Fibroblast of skin of back (primary cell): ENCODE measurements at places on chromosomes 16 and 17.

DNA sequence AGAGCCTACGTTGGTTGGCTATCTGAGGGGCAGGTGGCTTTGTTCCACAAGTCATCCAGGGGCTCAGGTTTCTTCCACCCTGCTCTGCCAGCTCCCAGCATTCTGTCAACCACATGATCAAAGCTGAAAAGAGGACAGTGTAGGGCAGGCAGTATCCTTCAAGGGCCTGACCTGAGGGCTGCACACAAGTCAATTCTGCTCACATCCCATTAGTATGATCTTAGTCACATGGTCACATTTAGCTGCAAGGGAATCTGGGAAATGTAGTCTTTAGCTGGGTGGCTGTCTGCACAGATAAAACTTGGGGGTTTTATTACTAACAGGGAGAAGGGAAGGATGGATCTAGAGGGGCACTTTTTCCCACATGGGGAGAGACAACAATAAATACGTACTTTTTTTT lies 97.3 kb downstream of the SALL1 start:
- DNase-seq, result no peak

DNA sequence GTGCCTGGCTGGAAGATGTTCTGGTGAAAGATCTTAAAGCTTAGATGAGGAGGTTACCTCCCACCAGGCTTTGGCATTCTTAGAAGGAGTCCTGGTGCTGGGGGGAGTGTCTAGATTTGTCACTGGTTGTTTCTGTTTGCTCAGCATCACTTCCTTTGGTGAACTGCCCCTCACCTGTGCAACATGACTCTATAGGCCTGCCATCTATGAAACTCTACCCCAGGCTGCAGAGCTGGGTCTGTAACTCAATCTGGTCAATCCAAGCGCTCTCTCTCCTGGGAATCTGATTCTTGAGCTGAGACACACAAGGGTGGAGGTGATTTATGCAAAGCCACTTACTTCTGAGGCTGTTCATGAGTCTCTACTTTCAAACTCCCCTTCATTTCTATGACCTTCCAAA lies 399.4 kb downstream of the NPIPA7 start:
- no peak for DNase-seq

GRCh38 chr16:80058214-80058613 lies 457.7 kb upstream of the MAF start:
- peak; percentile 11 for DNase-seq

- DNase-seq, result no peak
These were observed 566.9 kb downstream of the WWOX start for GRCh38 chr16:78666318-78666717.

DNA sequence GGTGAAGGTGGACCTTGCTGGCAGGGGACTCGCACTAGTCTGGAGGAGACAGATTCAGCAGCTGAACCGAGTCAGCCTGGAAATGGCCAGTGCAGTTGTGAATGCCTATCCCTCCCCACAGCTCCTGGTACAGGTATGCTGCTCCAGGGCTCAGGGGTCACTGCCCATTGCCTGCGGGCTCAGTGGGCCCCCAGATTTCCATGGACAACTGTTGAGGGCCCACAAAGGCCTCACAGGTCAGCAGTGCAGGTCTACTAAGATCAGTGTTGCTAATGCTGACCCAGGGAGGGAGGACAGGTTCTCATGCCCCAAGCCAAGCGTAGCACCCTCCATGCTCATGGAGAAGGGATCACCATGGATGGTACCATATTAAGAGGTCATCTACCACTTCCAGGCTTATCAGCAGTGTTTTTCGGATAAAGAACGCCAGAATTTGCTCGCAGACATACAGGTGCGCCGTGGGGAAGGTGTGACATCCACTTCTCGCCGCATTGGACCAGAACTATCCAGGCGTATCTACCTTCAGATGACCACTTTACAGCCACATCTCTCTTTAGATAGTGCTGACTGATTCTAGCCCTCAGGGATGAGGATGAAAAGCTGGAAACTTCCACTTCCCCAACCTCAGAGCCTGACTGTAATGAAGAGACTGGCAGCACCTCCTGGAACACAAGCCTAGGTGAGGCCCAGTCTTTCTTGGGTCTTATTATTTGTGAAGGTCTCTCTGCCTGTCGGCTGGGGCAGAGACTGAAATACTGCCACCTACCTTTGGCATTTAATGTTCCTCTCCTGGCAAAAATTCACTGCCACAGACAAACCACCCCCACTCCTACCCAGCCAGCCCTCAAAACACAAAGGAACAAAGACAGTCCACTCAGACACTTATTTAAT lies 7.6 kb downstream of the EME1 start:
- DNase-seq, result no peak

GRCh38 chr16:3356118-3356517 lies 429 bp downstream of the OR2C1 start:
- DNase-seq, result no peak

- no peak for DNase-seq
These were observed 21.5 kb upstream of the NUDT7 start for GRCh38 chr16:77700846-77701245.

DNA sequence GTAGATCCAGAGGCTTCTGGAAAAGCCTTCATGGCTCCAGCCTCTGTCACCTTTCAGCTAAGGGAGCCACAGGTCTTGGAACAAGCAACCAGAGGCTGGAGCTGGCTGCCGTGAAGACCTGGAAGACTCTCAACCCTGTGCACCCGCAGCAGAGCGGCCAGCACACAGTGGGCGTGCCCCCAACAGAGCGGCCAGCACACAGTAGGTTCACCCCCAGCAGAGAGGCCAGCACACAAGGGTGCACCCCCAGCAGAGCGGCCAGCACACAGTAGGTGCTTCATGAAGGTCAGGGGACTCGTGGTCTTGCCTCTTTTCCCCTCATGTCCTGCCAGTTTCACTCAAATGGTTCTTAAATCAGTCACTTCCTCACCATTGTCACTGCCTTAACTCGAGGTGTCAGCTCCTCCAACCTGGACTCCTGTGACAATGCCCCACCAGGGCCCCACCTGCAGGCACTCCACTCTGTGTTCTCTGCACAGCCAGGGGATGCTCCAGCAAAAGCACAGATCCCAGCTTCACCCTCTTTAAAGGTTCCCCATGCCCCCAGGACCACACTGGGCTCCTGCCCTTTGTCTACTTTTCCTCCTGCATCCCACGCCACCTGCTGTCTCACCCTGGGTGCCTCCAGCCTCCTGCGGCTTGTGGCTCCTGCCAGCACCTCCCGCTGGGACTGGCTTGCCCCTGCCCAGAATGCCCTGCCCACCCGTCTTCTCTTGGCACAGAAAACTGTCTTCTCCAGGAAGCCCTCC lies 42.4 kb upstream of the DOC2B start:
- no peak for DNase-seq

DNA sequence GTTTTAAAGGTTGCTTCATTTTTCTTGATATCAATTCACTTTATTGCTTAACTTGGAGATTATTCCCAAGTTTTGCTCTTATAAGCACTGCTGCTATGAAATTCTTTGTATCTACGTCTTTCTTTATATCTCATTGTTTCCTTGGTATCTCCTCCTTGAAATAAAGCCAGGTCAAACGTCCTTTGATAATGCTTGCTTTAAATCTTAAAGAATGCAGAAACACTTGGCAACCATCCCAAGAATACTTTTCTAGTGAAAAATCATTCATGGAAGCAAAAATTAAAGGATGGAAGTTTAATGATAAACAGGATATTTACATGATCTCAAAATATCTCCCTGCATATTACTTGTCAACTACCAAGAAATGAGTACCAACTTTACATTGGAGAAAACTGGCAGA lies 175.2 kb downstream of the CPPED1 start:
- no peak for DNase-seq

GRCh38 chr17:75339971-75340370 lies 50.7 kb upstream of the SLC25A19 start:
- DNase-seq, result no peak

DNA sequence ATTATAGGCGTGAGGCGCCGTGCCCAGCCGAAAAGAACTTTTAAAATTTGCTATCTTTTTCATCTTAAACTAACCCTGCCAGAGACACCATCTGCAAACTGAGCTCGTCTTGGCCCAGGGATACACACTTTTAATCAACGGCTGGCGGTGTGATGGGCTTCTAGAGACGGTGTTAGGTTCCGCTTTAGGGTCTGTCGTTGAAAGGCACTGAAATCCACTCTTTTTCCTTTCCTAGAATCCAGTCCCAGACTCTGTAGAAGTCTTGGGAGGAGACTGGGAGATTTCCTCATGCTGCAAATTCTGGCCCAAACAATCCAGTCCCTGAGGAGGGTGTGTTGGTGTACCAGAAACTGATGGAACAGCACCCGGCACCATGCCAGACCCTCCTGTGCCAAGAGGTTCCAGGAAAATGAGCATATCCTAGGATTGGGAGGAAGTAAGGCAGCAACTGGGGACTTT lies 52.0 kb upstream of the TEX2 start:
- no peak for DNase-seq

GRCh38 chr17:73534209-73534909 lies 109.9 kb downstream of the SDK2 start:
- no peak for DNase-seq

DNA sequence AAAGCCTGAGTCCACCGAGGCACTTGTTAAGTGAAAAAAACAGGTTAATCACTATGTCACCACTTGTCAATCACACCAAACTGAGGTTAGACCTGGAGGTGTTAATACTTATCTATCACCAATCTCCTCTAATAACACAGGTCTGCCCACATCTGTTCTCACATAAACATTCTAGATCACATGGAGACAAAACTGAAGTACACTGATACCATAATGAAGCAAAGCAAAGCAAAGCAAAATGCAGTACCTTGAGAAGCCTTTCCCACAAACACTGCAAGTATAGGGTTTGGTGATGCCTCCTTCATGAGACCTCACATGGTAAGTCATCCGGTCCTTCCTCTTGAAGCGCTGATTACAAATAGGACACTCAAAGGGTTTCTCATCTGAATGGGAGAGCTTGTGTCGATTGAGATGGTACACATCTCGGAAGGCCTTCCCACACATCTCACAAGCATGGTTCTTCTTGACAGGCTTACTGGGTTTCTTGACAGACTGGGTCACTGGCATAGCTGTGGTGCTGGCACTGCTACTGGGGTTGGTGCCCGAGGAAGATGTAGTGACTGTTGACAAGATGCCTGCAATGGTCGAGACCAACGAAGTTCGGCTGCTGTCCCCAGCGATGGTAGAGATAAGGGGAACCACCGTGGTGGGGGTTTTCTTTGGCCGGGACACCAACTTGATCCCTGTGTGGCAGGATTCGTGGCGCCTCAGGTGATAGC lies 5.4 kb downstream of the VEZF1 start:
- no peak for DNase-seq

DNA sequence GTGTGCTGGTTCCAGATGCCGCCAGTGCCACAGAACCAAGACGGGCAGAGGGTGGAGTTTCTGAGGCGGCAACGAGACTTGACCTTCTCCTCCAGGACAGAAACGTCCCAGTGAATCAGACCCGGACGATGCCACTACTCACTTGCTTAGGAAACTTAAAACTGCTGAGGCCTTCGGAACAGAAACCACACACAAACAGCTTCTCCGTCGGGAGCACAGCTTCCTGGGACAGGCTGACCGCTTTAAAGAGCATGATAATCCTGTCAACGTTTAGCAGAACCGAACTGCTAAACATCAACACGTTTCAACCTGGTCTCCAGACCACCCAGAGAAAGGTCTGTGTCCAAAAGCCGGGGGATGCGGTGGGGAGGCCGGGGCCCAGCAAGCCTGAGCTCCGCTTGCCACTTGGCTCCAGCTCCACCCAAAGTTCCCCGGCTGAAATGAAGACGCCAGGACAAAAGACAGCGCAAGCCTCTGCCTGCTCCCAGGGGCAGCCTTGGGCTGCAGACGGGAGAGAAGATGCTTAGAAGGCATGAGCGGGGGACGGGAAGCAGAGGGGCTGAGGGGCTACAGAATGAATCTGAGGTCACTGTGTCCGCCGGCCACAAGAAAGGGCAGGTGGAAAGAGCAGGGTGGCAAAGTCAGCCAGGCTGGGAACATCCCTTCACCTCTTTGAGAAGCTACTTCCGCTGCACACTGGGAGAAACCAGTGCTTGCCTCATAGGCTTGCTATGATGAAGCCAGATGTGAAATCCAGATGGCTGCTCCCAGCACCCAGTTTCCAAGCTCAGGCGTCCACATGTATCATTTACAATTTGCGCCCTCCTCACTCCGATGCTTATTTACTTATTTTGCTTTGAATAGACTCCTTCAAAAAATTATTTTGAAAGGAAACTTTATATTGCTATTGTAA lies 69.0 kb downstream of the MRM3 start:
- peak; percentile 78 for DNase-seq

DNA sequence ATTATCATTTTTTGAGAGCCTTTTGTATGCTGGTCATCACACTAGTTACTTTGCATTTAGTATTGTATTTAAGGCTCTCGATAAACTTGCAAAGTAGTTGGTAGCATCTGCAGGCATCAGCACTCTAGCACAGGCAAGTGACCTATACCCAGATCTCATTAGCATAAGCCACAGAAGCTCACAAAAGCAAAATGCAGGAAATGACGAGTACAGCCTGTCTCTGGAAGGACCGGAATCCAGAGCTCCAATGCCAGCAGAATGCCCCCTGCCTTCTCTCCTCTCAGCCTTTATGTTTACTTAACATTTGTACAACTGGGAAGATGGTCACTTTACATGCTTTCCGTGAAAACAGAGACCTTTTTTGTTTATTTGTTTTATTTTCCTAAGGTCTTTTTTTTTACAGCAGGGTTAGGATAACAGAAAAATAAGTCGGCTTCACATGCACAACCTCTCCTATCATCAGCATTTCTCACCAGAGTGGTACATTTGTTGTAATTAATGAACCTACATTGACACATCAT lies 45.4 kb upstream of the MYOCD start:
- peak; percentile 96 for DNase-seq

GRCh38 chr17:41096055-41096454 lies 1.9 kb downstream of the KRTAP4-8 start:
- no peak for DNase-seq

- DNase-seq, result no peak
These were observed 34.1 kb downstream of the GRB2 start for GRCh38 chr17:75371339-75371738.

GRCh38 chr17:44374306-44375195 lies 10.9 kb upstream of the FAM171A2 start:
- DNase-seq, result no peak

DNA sequence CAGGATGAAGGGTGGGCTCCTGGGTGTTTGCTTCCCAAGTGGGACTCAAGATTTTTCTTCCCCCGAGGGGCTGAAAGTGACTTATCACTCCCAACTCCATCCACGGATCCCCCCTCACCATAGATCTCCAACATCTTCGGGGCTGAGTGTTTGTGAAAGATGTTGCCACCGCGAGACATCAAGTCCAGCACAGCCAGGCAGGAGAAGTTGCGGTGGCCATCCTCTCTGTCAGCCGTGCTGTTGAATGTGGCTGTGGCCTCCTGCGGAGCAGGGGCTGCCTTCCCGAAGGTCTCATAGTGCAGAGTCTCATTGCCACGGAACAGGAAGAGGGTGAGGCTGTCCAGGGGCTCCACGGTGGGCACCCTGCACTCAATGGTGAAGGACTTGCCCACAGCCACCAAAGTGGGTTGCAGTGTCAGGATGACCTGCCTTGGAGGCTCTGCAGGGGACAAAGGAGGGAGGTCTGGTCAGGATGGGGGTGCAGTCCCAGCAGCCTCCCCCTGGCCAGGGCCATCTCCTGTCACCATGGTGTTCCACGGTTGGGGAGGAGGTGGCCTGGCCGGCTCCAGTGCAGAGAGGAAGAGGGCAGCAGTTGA lies 5.5 kb downstream of the PRR29 start:
- DNase-seq, result no peak

- no peak for DNase-seq
These were observed 360.3 kb upstream of the ERCC4 start for GRCh38 chr16:13559624-13560023.

- DNase-seq, result peak; percentile 39
These were observed 110.4 kb downstream of the CMIP start for GRCh38 chr16:81554979-81555378.

- DNase-seq, result no peak
These were observed 168.1 kb upstream of the RBL2 start for GRCh38 chr16:53266156-53266555.
